Natural killer cell treated with Interleukin-12 subunit alpha and Interleukin-12 subunit beta and Interleukin-15 and Interleukin-18, amount 100 ng/mL, for 72 hours (primary cell): ENCODE measurements at places on chromosomes 3 and 15.

DNA sequence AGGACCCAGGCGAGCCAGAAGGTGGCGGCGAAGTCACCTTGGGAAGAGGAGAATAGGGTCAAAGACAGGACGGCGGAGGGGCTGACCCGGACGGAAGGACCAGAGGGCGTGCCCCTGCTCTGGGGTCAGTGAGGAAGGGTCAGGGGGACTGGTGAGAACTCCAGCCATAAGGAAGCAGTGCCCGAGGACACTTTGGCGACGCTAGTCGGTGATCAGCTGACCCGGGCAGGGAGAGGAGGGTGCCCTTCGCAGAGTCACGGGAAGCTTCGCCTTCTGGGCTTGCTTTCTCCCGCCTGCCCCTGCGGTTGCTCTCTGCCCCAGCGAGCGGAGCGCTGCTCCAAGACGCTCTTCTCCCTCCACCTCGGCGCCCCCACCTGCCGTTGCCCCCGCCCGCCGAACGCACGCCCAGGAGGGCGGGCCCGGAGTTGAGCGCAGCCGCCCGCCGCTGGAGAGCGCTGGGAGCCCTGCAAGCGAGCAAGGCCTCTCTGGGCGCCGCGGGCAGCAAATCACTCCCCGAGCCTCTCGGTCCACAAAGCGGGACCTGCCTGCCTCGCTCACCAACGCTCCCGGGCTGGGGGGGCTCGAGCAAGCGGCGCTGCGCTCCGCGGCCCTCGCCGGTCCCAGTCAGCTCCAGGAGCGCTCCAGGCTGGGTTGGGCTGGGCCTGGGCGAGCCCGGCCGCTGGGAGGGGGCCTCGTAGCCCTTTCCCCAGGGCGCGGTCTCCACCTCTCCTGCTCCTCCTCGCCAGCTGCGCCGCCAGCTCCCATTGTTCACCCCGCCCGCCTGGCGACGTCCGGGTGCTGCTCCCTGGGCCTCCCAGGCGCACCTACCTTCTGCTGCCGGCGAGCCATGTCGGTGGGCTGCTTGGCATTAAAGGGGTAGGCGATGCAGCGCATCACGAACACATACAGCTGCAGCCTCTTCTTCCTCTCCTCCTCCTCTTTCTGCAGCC lies 1.2 kb downstream of the CADPS start:
- no peak for DNase-seq

- DNase-seq: no peak
Observed at GRCh38 chr3:145124900-145125678, 1035.9 kb downstream of the PLOD2 start.

DNA sequence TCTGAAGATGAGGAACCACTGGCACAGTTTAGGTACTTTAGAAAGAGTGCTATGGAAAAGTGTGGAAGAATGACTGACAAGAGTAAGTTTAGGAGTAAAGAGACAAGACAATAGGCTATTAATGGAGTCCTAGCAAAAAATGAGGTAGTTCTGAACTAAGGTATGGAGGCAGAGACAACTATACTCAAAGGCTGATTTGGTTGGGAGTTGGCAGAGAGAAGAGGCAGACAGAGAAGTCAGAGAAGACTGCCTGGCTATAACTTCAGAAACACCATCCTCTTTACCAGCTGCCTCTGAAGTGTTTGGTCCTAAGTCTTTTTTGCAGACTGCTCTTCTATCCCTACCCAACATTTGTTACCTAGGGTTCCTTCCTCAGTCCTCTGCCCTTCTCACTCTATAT lies 19.2 kb downstream of the DYNC1LI1 start:
- no peak for DNase-seq

GRCh38 chr3:151002003-151002981 lies 29.8 kb upstream of the CLRN1 start:
- DNase-seq: no peak

- DNase-seq: peak; percentile 90
Observed at GRCh38 chr15:59299929-59300617, 72.6 kb downstream of the MYO1E start.

DNA sequence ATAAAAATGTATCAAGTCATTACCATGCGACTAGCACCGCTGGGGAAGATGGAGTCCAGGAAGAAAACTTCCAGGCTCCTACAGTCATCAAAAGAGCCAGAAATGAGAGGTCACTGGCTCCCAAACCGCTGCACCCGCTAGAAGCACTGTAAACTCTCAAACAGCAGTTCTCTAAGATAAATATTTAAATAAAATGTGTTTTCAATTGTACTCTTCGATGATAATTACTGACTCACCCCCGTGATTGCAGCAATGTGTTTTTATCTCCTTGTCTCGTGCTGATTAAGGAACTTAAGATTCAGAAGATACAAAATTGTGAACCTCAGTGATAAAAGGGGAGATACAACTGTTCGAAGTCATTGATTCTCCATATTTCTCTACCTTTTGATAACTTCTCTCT lies 45.8 kb upstream of the FOXP1 start:
- no peak for DNase-seq

DNA sequence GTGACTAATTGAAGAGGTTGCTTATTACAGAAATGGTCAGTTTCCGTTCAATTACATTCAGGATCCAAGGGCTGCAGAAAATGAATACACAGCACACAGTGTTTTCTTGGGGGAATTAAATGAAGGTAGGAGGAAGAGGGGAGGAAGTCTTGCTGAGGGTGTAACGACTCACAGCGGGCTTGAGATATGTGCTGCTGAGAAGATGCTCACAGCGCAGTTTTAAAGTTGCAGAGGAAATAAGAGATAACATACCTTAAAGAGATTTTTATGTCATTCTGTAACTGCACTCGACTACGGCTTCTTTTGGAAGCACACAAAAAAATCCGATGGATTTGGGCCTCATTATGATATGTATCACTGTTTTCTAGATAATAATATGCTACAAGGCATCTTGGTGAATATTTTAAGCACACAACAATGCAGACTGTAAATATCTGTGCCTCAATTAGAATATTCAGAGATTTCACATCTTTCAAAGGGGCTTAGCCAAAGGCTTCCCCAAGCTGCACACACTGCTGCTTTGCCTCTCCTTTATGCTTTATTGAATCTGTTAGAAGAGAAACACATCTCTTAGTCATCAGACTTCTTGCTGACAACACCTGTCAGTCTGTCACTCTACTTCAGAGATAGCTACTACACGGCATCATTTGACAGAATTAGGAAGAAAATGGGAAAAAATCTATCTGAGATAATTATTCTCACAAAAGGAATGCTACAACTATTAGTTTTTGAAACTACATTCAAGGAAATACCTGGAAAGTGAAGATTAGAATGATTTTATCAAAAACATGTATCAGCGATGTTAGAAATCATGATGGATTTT lies 773.2 kb downstream of the OTOL1 start:
- no peak for DNase-seq

GRCh38 chr3:104887069-104887468 lies 479.6 kb upstream of the ALCAM start:
- DNase-seq: no peak

- no peak for DNase-seq
Observed at GRCh38 chr15:77057072-77057471, 13.8 kb downstream of the TSPAN3 start.

GRCh38 chr3:109035082-109035481 lies 81.4 kb upstream of the GUCA1C start:
- no peak for DNase-seq

DNA sequence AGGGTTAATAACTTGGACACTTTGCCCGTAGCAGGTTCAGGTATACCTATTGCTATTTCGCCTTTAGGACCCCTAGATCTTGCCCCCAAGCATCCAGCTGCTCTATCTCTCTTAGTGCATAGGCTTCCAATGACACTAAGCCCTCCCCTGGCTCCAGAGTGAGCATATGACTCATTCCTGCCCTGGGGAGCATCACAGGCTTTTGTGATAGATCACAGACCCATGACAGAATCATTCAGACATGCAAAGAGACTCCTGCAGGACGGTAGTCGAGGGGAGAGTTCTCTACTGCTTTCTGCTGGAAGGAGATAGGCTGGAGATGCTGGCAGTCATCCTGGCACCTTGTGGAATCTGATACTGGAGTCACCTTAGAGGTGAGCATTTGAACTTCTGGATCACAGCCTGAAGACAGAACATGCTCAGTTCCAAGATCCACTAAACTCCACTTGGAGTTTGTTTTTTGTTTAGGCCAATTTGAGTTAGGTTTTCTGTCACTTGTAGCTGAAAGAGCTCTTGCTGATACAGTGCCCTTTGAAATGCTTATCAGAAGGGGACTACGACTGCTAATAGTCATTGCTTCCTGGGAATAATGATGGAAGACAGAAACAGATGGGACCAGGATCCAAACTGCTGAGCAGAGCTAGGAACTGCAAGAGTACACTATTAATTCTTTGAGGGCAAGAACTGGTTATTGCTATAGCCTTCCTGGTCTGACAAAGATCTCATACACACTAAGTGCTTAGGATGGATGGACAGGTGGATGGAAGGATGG lies 11.0 kb downstream of the LYSMD2 start:
- no peak for DNase-seq

GRCh38 chr3:165518346-165518745 lies 318.9 kb downstream of the BCHE start:
- no peak for DNase-seq

DNA sequence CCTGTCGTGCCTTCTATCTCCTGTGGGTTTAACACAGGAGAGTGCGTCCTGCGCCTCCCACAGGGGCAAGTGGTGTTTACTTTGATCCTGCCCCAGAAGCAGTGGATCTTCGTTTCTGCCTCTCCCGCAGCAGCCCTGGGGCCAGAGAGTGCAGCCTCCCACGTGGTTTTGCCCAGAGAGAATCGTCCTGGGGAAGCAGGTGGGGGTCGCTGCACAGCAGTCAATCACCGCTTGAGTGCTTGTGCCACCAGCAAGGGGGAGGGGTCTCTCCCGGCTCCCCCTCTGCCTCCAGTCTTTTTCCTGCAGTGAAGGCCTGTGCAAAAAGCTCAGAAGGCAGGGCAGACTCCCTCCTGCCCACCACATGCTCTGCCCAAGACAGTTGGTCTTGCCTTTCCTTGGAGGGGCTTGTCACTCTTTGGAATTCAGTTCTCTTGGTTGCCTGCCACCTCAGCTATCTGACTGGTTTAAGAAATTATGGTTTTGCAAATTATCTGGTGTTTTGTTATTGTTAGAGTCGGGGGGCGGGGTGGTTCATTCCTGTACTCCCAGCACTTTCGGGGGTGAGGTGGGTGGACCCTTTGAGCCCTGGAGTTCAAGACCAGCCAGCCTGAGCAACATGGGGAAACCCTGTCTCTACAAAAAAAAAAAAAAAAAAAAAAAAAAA lies 26.9 kb downstream of the STOML1 start:
- DNase-seq: no peak

DNA sequence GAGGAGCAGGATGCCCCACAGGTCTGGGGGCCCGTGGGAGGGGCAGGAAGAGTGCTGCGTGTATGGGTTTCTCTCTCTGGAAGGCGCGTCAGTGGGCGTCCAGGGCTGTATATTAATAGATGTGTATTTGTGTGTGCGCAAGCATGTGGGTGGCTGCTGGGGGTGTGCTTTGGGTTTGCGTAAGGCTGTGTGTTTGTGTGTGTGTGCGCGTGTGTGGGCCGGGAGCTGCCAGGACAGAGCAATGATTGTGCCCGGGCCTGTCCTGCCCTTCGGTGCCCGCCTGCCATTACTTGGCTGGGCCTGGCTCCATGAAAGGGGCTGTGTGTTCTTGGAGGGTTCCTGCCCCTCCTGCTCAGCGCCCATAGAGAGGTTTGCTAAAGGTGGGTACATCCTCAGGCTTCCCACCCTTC lies 16.3 kb downstream of the CSPG4 start:
- DNase-seq: no peak

DNA sequence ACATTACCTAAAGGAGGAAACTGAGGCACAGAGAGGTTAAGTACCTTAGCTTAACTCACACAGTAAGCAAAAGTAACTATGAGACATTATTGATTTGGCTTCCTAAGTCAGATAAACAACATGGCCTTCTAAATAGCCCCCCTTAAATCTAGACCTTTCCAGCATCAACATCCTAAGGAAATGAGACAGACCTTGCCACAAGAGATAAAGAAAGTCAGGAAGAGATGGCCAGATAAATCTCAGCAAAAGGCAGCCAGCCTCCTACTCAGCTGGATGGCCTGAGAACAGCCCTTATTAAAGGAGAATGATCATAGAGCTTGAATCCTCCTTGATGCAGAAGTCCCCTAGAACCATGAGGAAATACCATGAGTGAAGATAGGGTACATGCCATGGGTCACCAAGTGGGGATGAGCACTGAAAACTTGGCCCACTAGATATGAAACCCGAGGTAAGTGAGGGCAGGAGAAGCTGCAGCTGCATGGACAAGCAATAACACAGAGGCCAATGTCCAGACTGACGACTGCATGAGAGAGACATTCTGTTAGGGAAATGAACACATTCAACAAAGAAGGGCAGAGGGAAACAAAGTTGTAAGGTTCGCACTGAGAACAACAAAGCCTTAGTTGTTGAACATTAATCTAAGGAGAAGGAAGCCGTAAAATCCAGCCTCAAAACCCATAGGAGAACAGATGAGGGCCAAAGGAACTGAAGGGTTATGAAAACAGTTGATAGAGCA lies 69.6 kb downstream of the ZIC4 start:
- DNase-seq: no peak

DNA sequence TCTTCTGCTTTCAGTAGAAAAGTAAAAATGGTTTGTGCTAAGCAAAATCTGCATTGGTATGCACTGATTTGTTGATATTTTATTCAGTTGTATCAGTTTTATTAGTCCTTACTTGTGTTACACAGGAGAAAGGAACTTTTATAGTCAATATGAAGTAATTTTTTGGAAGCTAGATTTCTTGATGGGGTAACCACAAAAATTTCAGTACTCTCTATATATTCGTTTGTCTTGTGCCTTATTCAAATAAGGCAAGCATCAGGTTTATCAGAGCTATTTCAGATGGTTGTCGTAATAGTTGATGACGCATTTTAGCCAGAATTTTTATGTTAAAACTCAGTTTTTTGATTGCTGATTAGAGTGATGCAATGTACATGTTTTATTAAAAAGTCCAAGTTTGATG lies 50.7 kb upstream of the NIPA1 start:
- DNase-seq: no peak

- DNase-seq: no peak
Observed at GRCh38 chr3:123344907-123345594, 103.8 kb downstream of the ADCY5 start.

GRCh38 chr3:38581774-38582173 lies 67.7 kb downstream of the SCN5A start:
- DNase-seq: no peak

- DNase-seq: peak; percentile 79
Observed at GRCh38 chr3:43477600-43477999, 144.2 kb downstream of the ANO10 start.

GRCh38 chr3:102036017-102036416 lies 186.7 kb downstream of the NFKBIZ start:
- DNase-seq: no peak
